Bronchial smooth muscle cell (primary cell): ENCODE measurements at places on chromosomes 7 and 10. TPM values are rescaled to one million over a fixed set of nuclear protein-coding genes. Genes with fewer than 3 reads are reported as not detected.

Gene A1CF
- under 0.01 TPM in 1 of 2 replicates, not detected in the other for total RNA-seq

Gene CLCN1
- 0.09 TPM in 1 of 2 replicates, not detected in the other for total RNA-seq

Gene LOXL4
- total RNA-seq: 9.9 and 13.3 TPM in 2 replicates

Gene TECTB
- total RNA-seq: not detected in 2 replicates

Gene HTR7
- total RNA-seq: 2.9 and 3.3 TPM in 2 replicates

Gene BAZ1B
- 39.0 and 44.4 TPM in 2 replicates for total RNA-seq

Gene CCDC201
- not detected in 2 replicates for total RNA-seq

Gene FEZF1
- not detected in 2 replicates for total RNA-seq

Gene ESYT2
- 56.5 and 68.6 TPM in 2 replicates for total RNA-seq

Gene GIMAP7
- not detected in 2 replicates for total RNA-seq
